ENCODE measurements at places on chromosomes 3 and 15.

DNA sequence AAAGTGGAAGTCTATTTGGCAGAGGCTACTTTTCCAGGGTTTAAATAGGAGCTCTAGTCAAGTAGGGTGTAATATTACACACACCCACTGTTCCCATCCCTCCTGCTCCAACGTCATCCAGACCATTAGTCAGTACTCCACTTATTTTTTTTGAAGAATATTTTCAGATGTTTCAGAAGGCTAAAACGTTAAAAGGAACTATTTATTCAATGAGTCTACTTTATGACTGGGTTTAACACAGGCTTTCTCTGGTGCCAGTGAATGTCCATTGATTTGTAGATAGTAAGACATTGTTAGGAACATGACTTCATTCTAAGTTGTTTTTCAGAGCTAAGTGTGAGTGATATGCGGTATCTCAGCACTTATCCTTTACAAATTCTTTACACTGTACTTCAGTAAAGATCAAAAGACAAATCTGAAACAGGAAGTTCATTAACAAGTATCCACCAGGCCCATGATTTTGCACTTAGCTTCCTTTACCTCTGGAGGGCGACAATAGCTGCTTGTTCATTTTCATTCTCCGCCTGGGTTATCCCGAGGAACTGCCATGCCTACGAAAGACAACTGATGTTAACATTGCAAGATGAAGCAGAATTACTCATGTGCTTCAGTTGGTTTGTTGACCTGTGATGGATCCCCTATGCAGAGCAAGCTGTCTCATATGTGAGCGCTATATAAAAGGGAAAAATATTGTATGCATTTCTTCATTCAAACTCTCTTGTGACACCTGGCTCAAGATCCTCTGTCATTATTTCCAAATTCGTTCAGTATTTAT is 158.7 kb downstream of the USP13 start:
- H3K36me3 ChIP-seq: no peaks in the 10 kb centered on the region
- no peak overlapping the region for H3K4me3 ChIP-seq
- peak; percentile 19 for DNase-seq
- H3K27ac ChIP-seq: no peak overlapping the region
- no peaks in the 10 kb centered on the region for H3K27me3 ChIP-seq

DNA sequence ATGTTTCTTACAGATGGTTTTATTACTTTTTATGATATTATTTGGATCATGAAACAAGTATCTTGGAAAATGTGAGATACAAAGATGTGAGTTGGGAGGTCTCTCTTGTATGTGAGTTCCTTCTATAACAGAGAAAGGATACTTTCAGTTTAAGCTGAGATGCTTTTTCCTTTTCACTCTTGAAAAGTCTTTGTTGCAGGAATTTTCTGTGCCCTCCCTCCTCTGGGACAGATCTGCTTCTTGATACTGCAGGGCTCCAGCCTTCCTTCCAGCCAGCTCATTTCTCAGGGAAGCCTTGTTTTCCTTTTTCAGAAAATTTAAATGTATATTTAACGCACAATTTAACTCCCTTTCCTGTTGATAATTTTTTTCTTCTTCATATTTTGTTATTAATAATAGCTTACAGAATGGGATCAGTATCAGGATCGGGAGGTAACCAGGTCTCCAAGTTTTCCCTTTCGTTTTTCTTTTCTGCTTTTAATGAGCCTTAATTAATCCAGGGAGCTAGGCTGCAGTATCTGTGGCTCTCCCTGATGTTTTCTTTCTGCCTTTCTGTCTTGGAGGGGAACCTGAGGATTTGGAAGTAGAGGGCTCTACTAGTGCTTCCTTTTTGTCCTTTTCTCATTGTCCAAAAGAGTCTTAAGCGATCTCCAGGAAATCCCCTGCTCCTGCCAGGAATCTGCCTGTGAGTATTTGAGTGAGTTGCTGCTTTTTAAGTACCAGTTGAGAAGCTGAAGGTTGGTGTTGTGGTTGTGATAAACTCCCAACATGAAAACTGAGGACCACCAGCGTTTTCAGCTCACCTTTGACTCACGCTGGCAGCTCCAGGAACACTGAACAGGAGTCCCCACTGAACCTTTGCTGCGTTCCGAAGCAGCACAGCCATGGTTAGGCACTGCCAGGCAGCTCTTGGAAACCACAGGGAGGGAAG is 105.7 kb downstream of the IGF1R start:
- no peaks in the 10 kb centered on the region for H3K27me3 ChIP-seq
- DNase-seq: no peak
- H3K36me3 ChIP-seq: no peaks in the 10 kb centered on the region
- H3K27ac ChIP-seq: no peak overlapping the region
- H3K4me1 ChIP-seq: peaks cover 4% of the 10 kb centered on the region
- H3K4me3 ChIP-seq: no peak overlapping the region

DNA sequence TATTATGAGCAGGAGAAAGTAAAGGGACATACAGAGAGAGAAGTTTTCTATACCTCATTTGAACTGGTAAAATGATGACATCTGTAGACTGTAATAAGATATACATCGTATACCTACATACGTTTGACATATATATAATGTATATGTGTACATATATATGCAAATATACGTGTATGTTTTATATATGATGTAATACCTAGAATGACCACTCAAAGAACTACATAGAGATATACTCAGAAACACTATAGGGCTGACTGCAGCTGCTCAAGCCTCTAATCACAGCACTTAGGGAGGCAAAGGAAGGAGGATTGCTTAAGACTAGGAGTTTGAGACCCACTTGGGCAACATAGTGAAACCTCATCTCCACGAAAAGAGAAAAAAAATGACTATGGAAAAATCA is 48.5 kb upstream of the MCTP2 start:
- H3K36me3 ChIP-seq: no peaks in the 10 kb centered on the region
- no peak overlapping the region for H3K27ac ChIP-seq
- no peak overlapping the region for H3K4me3 ChIP-seq
- DNase-seq: no peak

DNA sequence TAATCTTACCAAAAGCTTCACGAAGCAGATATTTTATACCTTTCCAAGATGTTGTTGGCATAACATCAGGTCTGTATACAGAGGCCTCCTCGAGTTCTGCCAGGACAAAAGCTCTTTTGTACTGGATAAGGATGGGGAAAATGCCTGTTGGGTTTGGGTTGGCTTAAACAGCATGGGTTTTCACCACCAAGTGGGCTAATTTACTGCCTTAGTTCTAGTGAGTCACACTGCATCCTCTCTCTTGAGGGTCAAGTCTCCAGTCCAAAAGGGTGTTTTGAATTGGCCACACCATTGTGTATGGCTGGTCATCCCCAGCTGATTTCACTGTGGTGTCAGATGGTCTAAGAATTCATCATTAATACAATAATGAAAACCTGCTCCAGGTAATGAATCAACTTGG is 26.1 kb upstream of the BHLHE40 start:
- no peaks in the 10 kb centered on the region for H3K4me1 ChIP-seq
- no peaks in the 10 kb centered on the region for H3K36me3 ChIP-seq
- H3K27ac ChIP-seq: no peak overlapping the region
- no peaks in the 10 kb centered on the region for H3K27me3 ChIP-seq

- H3K27me3 ChIP-seq: no peaks in the 10 kb centered on the region
- H3K4me1 ChIP-seq: peaks cover 5% of the 10 kb centered on the region
- H3K27ac ChIP-seq: no peak overlapping the region
- H3K36me3 ChIP-seq: no peaks in the 10 kb centered on the region
Measured at GRCh38 chr15:74664028-74664616, 31.7 kb downstream of the EDC3 start.

GRCh38 chr15:83030021-83030420 is 18.6 kb upstream of the C15orf40 start:
- H3K27ac ChIP-seq: no peak overlapping the region
- no peaks in the 10 kb centered on the region for H3K27me3 ChIP-seq
- peaks cover 53% of the 10 kb centered on the region for H3K36me3 ChIP-seq
- no peak for DNase-seq
- H3K4me3 ChIP-seq: no peak overlapping the region

DNA sequence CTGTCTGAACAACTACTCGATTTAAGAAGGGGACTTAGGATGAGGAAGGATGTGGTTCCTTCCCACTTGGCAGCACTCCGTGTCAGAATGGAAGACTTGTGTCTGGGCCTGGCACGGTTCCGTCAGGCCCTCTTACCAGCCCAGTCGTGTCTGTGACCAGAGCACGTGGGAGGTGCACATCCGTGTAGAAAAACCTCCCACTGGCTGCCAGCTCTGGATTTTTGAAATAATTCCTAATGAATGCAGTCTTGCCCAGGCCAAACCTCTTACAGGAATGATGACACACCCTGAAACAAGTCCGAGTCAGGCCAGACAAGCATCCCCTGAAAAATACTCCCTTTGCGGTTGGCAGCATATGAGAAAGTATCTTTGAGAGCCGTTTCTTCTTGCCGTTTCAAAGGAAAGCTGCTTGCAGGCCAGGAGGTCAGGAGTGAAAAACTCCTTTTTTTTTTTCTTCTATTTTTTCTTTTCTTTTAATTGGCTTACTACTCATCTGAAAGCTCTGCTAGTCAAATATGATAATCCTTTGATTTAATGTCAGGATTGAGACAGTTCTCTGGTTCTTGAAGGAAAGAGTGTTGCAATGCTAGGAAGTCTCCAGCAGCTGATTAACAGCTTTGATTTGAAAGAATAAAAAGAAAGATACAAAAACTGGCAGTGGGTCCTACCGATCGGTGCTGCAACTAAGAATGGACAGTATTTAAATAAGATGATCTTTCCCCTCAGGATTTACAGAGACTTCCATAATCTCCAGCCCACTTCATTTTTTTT is 19.8 kb downstream of the IL1RAP start:
- H3K4me1 ChIP-seq: peaks cover 7% of the 10 kb centered on the region
- H3K27ac ChIP-seq: no peak overlapping the region
- H3K27me3 ChIP-seq: no peaks in the 10 kb centered on the region
- no peak for DNase-seq
- H3K36me3 ChIP-seq: peaks cover 13% of the 10 kb centered on the region

GRCh38 chr3:186342197-186342596 is 19.8 kb downstream of the DGKG start:
- H3K4me3 ChIP-seq: no peak overlapping the region
- peaks cover 3% of the 10 kb centered on the region for H3K27me3 ChIP-seq
- H3K36me3 ChIP-seq: no peaks in the 10 kb centered on the region
- H3K4me1 ChIP-seq: peaks cover 9% of the 10 kb centered on the region
- no peak overlapping the region for H3K27ac ChIP-seq

DNA sequence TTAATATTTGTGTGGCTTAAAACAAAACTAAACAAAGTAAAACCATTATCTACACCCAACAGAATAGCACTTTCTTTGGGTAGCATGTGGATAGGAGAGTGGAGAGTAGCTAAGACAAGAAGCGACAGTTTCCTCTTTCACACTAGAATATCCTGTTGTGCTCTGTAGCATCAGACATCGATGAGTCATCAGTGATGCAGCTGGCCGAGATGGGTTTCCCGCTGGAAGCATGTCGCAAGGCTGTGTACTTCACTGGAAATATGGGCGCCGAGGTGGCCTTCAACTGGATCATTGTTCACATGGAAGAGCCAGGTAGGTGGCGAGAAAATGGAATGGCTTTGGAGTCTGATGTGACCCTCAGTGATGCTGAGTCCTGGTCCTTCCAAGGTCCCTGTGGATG is 108.1 kb downstream of the USP13 start:
- no peak for DNase-seq
- H3K27ac ChIP-seq: no peak overlapping the region
- no peaks in the 10 kb centered on the region for H3K27me3 ChIP-seq
- H3K4me1 ChIP-seq: no peaks in the 10 kb centered on the region

- no peaks in the 10 kb centered on the region for H3K27me3 ChIP-seq
- H3K27ac ChIP-seq: no peak overlapping the region
- DNase-seq: no peak
Measured at GRCh38 chr3:52204337-52205073, 6.5 kb downstream of the ALAS1 start.

DNA sequence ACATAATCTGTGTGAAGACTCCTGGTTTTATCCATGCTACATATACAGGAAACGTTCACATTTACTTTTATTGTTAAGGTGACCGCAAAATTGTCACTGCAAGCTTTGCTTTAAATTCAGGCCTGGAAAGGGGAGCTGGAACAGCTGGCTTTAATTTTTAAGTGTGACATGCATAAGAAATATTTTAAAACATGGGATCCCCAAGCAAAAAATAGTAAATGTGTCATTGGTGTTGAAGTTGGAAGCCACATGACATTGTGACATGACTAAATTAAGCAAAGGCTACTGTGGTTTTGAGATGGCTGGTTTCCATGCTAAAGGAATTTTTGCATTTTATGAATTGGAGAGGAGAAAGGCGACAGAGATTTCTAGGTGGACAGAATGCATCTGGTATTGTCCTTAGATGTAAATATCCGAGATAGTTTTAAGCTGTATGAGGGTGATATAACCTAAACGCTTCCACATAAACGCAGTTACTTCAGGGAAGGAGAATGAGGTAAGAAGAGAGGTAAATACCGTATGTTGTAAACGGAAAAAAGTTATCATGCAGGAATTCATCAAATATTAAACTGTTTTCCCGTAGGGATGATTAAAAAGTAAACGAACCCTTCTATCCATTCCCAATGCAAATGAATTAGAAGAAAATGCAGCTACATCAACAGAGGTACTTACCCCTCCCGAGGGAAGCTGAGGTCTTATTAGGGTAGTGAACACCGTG is 927 bp upstream of the FYTTD1 start:
- H3K4me1 ChIP-seq: peaks cover 29% of the 10 kb centered on the region
- no peaks in the 10 kb centered on the region for H3K27me3 ChIP-seq
- H3K4me3 ChIP-seq: peak overlapping the region; percentile 92
- peak overlapping the region; percentile 91 for H3K27ac ChIP-seq
- no peaks in the 10 kb centered on the region for H3K36me3 ChIP-seq

- peak within 1 kb of the TSS; percentile 56 for H3K4me3 ChIP-seq
- no peak for DNase-seq
- H3K27me3 ChIP-seq: peaks cover 72% of the 10 kb centered on the region
- peaks cover 12% of the 10 kb centered on the region for H3K36me3 ChIP-seq
- peaks cover 40% of the 10 kb centered on the region for H3K4me1 ChIP-seq
Measured at GRCh38 chr15:67824976-67825880, at the start of gene SKOR1. TSS of gene SKOR1 (plus strand) at chr15:67825509. CDS start at chr15:67825603, 94 bp downstream.

DNA sequence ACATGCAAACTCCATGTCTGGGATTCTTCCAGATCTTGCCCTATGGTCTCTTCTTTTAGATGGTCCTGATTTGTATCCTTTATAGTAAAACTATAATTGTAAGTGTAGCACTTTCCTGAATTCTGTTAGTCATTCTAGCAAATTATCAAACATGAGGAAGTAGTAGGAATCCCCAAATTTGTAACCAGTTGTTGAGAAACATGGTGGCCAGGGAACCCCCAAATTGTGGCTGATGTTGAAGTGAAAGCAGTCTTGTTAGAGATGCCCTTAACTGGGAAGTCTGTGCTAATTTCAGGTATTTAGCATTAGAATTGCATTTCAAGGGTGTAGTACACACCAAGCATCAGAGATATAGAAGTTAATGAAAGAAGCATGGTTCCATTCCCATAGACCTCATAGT is 180.4 kb upstream of the STT3B start:
- H3K4me1 ChIP-seq: peaks cover 5% of the 10 kb centered on the region
- H3K4me3 ChIP-seq: no peak overlapping the region
- H3K36me3 ChIP-seq: peaks cover 8% of the 10 kb centered on the region
- no peak overlapping the region for H3K27ac ChIP-seq
- DNase-seq: no peak

DNA sequence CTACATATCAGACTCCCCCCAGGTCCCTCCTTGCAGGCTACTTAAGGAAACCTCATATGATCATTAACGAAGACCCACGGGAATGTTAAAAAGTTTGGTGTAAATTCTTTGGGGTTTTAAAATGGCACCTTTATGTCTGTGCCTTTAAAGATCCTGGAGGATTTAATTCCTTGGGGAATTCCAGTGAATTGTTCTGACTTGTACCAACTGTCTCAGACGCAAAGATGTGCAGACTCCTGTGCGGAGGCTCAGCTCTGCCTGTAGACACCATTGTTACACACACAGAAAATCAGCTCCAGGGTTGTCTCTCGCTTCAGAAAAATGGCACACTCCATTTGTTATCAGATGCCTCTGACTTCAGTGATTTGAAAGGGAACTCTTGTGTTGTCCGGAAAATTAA is 414.4 kb upstream of the CFAP20DC start:
- DNase-seq: no peak
- H3K27ac ChIP-seq: no peak overlapping the region
- H3K27me3 ChIP-seq: no peaks in the 10 kb centered on the region
- H3K36me3 ChIP-seq: peaks cover 15% of the 10 kb centered on the region
